CD4-positive, CD25-positive, alpha-beta regulatory T cell (primary cell): ENCODE measurements at places on chromosomes 16 and 17. TPM values are rescaled to one million over a fixed set of nuclear protein-coding genes. Genes with fewer than 3 reads are reported as not detected.

DNA sequence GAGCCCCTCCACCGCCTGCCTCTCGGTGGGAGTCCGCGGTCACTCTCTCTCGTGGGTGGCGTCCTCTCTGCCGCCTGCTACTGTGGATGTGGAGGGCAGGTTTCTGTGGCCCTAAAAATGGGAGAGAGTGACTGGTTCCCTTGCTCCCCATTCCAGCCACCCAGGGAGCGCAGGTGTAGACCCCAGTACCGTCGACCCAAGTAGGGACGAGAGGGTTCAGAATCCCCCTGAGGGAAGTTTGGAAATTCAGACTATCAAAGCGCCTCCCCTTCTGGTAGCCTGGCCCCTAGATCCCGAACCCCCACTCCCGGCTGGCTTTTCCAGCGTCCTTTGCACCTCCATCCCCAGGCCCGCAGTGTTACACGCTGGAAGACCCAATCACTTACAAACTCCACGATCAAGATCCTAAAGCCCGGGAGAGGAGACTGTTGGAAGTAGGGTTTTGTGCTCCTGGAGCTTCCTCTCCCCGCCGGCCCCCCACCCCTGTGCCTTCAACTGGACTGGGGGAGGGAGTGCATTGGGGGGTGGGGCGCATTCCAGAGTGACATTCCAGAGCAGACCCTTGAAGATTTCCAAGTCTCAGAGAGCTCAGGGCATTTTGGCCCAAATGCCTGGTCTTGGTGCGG is 991 bp downstream of the GPRC5C start:
- DNase-seq, result no peak
- H3K4me3 ChIP-seq, result no peak overlapping the region

DNA sequence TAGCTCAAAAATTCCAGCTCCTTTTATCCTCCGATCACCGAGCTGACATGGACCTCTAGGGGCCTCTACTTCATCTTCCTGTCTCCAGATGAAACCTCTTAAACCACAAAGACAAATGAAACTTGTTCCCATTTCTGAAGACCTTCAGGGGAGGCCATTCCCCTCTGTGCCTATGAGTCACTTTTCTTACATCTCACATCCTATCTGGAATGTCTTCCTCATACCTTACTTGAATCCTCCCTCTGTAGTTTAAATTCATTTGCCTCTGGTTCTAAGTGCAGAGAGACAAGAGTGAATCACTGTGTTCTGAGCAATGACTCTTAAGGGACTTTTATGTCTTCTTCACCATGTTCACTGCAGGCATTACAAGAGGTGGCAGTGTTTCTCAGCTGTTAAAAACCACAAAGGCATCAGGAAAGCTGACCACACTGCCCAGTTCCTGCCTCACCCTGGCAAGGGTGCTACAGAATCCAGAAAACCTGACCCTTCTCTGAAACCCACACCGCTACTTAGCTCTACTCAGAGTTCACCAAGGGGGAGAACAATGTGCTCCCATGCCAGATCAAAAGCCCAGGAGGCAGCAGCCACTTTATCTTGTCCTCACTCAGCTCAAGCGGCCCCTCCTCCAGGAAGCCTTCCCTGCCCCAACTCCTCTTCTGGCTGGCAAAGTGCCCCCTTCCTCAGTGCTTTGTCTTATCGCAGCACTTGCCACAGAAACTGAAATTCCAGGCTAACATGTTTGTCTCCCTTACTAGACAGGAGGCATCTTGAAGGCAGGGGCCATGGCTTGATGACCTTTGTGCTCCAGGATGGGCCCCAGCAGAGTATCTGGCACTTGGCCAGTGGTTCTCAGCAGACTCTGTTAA is 6.4 kb downstream of the CUEDC1 start:
- H3K36me3 ChIP-seq, result no peaks in the 10 kb centered on the region
- H3K4me1 ChIP-seq, result peaks cover 14% of the 10 kb centered on the region
- no peak overlapping the region for H3K27ac ChIP-seq
- H3K27me3 ChIP-seq, result no peaks in the 10 kb centered on the region

CEP131 gene
- 9.9 TPM for total RNA-seq

GRCh38 chr17:34673516-34673915 is 94.1 kb downstream of the TMEM132E start:
- H3K4me3 ChIP-seq, result no peak overlapping the region
- H3K36me3 ChIP-seq, result no peaks in the 10 kb centered on the region
- H3K27me3 ChIP-seq, result no peaks in the 10 kb centered on the region
- no peak for DNase-seq

MARVELD3 gene
- not detected for total RNA-seq

AATK gene
- total RNA-seq, result not detected

- H3K4me1 ChIP-seq, result no peaks in the 10 kb centered on the region
- H3K27me3 ChIP-seq, result no peaks in the 10 kb centered on the region
- no peak overlapping the region for H3K4me3 ChIP-seq
- no peaks in the 10 kb centered on the region for H3K36me3 ChIP-seq
- no peak for DNase-seq
These were observed 6.8 kb upstream of the CYB5B start for GRCh38 chr16:69417520-69418199.

GRCh38 chr17:78557598-78558039 is 19.6 kb downstream of the DNAH17 start:
- no peak overlapping the region for H3K27ac ChIP-seq
- DNase-seq, result no peak
- no peaks in the 10 kb centered on the region for H3K4me1 ChIP-seq
- no peaks in the 10 kb centered on the region for H3K27me3 ChIP-seq
- no peaks in the 10 kb centered on the region for H3K36me3 ChIP-seq
- no peak overlapping the region for H3K4me3 ChIP-seq
